ENCODE measurements at places on chromosomes 3 and 15.

- no peak for DNase-seq
Measured at GRCh38 chr3:115667738-115668065, 44.4 kb downstream of the GAP43 start.

DNA sequence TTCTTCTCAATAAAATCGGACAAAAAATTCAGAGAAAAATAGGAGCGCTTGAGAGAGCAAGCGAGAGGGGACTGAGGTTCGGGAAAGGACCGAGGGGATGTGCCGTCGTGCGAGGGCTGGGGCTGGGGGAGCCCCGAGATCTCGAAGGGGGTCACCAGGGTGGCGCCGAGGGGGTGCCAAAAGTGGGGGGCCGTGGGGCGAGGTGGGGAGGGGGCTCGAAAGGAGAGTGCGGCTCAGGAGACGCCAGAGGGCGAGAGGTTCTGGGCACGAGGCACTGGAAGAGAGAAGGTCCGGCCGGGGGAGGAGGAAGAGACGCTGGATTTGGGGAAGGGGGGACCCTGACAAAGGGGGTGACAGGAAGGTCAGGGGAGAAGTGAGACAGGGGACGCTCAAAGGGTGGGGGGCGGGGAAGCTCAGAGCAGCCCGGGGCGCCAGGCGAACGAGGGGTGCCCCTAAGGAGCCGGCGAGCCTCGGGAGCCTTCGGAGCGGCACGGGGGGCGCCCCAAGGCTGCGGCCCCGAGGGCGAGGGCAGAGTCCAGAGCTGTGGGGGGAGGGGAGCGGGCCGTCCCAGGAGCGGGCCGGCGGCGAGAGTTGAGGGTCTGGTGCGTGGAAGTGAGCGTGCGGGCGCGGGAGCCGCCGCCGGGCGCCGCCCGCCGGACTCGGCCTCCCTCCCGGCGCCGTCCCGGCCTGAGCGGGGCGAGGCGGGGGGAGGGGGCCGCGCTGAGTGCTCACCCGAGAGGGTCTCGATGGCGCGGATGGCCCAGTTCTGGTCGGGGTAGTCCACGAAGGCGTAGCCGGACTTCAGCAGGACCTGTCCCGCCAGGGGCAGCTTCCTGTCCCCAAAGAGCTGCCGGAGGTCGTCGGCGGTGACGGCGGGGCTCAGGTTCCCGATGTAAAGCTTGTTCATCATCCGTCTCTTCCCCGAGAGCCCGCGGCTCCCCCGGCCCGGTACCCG, 514 bp downstream of the IGF2BP2 start:
- DNase-seq = no peak

DNA sequence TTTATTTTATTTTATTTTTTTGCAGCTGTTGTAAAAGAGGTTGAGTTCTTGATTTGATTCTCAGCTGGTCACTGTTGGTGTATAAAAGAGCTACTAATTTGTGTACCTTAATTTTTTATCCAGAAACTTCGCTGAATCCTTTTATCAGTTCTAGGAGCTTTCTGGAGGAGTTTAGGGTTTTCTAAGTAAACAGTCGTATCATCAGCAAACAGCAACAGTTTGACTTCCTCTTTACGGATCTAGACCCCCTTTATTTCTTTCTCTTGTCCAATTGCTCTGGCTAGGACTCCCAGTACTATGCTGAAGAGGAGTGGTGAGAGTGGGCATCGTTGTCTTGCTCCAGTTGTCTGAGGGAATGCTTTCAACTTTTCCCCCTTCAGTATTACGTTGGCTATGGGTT, 165.8 kb upstream of the KCNMB2 start:
- no peak for DNase-seq

GRCh38 chr15:86333819-86334218, 254.1 kb downstream of the AGBL1 start:
- no peak for DNase-seq

GRCh38 chr3:139261754-139262586, 81.8 kb upstream of the MRPS22 start:
- DNase-seq = no peak

DNA sequence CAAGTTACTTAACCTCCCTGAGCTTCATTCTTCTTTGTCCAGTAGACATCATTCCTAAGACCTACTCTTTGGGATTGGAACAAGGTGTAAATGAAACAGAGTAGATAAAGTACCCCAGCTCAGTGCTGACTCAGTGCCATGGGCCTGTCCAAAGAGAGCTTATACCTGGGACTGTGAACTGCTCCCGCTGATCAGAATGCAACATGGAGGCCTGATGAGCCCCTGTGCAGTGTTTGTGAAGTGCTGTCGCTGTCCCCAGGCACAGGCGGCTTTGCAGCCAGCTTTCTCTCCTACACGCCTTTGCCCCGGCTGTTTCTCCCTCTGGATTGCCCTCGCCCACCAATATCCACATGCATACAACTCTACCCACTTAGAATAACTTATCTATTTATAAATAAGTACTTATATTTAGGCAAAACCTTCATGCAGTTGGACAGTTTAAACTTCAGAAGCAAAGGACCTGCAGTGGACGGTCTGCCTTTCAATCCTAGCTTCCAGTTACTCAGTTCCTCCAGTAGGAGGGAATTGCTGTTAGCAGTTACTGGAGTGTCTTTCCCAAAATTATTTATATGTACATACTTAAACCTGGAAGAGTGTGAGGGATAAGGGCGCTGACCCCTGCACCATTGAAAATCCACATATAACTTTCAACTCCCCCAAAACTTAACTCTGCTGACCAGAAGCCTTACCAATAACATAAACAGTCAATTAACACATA, 80.0 kb downstream of the CORO2B start:
- no peak for DNase-seq

DNA sequence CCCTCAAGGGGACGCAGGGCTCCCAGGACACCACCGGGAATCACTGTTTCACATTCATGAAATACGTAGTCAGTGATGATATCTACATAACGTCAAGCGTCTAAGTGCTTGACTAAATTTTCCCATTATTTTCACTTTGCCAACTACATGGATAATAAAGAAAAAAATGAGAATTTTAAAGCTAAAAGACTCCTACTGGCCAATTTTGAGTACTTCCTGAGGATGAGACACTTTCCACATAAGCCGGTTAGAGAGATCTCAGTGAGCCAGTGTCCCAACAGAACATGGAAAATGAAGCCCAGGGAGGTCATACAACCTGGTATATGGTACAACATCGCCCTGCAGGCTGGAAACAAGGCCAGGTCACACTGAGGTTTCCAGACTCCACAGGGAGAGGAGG, 928.1 kb downstream of the FHIT start:
- DNase-seq = no peak

DNA sequence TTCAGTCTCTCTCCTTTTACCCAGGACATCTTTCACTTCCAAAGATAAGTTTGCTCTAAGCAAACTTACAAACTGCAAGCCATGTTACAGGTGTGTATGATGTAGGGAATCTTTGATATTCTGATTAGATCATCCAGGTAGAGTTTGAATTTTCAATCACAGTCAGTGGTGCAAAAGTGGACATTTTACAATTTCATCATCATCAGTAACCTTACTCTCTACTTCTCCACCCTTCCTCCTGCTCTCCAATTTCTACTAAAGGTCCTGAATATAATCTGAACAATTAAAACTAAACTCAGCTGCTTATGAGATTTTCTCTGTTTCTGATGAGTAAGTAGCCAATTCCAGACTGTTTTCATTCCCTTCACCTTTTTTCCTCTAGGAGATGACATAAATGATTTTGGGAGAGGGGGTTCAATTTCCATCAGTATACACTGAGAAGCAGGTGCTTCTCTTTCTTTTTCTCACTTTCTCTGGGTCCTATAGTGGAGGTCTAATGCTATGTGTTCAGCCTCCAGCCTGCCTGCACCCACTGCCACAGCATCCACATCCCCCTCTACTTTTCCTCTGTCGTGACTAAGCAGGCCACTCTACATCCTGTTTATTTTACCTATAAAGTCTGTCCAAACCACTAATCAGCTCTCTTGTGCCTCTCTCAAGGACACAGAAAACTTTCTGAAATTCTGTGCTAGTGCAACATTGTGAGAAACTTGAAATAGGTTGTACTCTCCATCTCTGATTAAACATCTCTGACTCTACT, 27.6 kb downstream of the SUCNR1 start:
- DNase-seq = no peak

DNA sequence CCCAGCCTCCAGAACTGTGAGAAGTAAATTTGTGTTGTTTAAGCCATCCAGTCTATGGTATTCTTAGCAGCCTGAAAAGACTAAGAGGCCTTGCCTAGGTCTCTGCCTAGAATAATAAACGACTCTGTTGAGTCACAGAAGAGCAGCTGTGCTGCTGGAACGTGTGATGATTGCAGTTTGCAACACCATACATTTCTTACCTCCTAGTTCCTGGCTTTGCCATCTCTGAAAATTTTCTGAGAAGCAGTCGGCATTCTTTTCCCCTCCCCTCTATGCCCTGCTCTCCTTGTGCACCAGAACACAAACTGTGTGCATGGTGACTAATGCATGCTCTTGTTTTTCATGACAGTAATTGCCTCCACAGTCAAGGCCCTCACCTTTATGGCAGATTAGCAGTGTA, 301.3 kb downstream of the IL20RB start:
- DNase-seq = no peak

DNA sequence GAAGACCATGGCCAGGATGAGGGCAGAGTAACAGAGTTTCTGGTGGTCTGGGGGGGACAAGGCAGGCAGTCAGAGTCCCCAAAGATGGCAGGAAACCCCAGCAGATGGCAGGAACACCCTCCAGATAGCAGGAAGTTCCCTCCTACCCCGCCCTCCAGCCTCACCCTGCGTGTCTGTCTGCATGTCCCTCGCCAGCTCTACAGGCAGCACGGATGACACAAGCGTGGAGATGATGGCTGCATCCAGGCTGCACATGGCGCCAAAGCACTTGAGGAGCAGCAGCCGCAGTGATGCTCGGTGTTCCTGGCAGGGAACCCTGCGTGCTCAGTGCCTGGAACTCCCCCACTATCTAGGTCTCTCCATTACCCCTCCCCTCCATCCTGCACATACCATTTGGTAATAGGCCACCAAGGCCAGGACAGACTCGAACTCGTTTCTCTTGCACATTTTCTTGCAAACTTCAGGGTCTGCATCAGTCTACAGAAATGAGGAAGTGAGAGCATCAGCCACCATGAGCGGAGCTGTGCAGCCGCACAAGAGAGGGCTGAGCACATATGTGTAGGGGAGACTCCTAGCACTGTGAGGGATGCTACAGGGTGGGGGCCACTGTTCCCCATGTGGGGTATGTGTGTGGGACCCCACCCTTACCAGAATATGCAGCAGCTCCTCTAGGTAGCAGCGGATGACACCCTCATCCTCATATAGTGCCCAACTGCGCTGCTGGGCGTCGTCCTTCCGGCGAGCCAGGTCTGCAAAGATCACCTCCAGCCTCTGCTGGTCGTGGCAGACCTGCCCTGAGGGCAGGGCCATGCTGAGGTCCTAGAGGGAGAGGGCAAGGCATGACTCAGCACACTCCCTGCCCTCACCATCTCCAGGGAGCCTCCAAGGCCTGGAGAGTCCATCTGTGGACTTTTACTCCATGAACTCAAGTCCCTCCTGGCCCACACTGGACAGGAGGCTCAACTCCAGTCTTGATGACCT, 6.0 kb downstream of the NCKIPSD start:
- no peak for DNase-seq

GRCh38 chr3:9787714-9788113, 4.6 kb downstream of the TADA3 start:
- DNase-seq = no peak

Data from CD4-positive, alpha-beta T cell (primary cell).